ENCODE measurements at places on chromosomes 4 and X.

DNA sequence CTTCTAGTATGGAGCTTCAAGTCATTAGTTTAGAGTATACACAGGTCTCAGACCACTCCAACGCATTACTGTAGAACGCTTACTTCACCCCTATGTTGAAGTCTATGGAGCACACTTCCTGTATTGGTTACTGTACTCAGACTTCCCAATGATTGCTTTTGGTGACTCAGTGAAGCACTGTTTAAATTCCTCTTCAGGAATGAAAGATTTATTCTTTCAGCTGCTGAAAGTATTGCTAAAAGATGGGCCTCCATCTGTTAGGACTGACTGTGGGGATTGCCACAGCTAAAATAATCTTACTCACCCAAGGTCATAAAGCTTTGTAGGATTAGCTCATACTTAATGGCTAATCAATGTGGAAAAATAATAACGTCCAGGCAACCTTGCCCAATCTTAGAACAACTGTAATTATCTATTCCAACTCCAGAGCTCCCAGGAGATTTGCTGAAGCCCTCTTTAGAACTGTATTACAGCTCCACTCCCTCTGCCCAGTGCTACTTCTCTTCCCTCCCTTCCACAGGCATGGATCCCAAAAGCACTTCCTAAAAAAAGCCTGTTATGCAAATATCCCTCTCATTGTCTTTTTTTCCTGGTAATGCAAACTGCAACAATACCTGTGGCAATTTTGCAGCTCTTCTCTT lies 281.9 kb upstream of the HS3ST1 start:
- peak; percentile 39 for DNase-seq

DNA sequence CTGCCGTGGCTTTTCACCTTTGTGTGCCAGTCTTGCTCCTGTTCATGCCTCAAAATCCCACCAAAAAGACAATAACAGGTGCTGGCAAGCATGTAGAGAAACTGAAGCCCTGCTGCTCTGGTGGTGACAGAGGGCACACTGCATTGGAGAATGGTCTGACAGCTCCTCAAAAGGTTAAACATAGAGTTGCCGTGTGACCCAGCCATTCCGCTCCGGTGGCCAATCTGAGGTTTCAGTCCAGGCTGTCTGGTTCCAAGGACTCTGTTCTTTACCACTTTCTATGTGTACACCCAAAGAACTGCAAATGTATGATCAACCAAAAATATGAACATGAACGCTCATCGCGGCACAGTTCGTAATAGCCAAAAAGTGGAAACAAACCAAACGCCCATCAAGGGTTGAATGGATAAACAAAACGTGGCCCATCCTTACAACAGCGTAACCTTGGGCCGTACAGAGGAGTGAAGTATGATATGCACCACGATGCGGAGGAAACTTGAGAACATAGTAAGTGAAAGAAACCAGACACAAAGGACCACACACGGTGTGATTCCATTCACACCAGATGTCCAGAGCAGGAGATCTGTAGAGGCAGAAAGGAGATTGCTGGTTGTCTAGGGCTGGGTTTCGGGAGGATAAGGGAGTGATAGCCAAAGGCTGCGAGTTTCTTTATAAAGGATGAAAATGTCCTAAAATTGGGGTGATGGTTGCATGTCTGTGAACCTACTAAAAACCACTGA lies 33.6 kb upstream of the WFS1 start:
- no peak for DNase-seq

- DNase-seq = no peak
Measured at GRCh38 chr4:33494150-33494549, 2750.2 kb downstream of the ARAP2 start.

DNA sequence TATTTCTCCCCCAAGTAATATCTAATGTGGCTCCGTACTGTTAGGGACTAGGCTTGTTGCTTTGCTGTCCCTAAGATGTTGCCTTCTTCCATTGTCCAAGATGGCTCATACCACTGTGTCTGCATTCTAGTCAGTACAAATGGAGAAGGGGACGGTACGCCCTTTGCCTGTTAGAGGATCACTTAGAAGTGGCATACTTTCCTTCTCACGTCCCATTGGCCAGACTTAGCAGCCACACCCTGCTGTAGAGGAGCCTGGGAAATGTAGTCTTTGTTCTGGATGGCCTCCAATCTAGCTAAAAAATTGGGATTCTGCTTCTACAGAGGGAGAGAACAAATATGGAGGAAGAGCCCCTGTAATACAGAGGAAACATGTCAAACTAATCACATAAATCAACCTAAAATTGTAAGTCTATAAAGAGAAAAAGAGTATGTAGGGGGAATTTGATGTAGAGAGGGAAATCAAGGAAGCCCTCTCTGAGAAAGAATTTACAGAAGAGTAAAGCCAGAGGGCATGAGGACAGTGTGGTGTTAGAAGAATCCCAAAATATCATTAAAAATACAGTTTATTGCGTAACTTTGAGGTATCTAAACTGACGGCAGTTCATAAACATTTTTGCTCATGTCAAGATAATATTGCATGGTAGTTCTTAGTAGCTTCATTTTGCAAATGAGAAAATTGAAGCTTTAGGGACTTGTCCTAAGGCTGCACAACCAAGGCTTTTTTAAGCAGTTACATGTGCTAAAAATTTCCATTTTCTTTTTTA lies 15.1 kb downstream of the PRIMPOL start:
- DNase-seq = no peak

DNA sequence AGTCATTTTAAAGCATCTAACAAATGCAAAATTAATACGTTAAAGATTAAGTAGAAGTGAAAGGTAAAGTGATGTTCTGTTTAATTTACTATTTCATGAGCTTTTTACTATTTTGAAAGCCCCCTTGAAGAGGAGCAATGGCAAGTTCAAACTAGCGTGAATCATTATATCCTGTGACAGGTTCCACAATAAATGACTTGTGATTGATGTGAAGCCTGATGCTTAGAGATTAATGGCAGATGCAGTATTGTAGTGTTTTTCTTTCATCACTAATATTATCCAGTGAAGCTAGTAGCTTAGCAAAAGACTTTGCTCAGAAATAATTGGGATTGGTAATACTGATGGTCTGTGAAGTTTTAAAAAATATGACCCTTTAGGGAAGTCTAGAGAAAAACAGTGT lies 57.3 kb downstream of the STOX2 start:
- DNase-seq = no peak

DNA sequence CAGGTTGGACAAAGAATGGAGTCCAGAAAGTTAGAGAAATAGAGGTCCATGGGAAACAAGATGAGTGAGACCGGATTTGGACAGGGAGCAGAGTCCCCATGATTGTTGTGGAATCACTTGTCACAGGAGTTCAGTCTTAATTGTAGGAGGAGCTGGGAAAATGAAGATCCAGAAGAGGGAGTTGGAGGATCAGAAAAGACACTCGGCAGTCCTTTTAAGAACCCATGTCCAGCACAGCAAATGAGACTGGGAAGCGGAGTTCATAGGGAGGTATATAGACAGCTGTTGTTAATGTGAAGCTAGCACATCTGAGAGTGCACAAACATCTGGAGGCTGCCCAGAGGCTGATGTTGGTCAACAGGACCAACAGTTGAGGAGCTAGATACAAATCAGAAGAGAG lies 111.4 kb upstream of the RXFP1 start:
- DNase-seq = no peak

GRCh38 chr4:139596034-139596683 lies 40.1 kb upstream of the SETD7 start:
- DNase-seq = no peak

DNA sequence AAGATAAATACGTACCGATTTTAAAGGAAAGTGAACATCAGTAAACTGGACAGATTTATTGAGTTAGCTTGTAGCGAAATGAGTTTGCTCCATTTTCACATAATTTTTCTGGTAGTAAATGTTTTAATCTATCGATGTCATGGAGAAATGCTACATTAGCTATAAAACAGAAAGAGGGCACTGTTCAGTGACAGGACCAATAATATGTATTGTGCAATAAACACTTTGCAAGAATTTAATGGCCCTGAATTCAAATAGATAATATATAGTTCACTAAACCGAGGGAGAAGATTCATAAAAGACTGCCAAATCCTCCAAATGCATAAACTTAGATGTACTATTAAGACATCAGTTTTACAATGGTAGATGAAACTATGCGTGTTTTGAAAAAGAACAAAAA lies 516.3 kb downstream of the ADGRL3 start:
- no peak for DNase-seq

- DNase-seq = no peak
Measured at GRCh38 chr4:98343626-98344025, 82.4 kb downstream of the RAP1GDS1 start.

- no peak for DNase-seq
Measured at GRCh38 chr4:2763511-2763967, 7.4 kb upstream of the TNIP2 start.

DNA sequence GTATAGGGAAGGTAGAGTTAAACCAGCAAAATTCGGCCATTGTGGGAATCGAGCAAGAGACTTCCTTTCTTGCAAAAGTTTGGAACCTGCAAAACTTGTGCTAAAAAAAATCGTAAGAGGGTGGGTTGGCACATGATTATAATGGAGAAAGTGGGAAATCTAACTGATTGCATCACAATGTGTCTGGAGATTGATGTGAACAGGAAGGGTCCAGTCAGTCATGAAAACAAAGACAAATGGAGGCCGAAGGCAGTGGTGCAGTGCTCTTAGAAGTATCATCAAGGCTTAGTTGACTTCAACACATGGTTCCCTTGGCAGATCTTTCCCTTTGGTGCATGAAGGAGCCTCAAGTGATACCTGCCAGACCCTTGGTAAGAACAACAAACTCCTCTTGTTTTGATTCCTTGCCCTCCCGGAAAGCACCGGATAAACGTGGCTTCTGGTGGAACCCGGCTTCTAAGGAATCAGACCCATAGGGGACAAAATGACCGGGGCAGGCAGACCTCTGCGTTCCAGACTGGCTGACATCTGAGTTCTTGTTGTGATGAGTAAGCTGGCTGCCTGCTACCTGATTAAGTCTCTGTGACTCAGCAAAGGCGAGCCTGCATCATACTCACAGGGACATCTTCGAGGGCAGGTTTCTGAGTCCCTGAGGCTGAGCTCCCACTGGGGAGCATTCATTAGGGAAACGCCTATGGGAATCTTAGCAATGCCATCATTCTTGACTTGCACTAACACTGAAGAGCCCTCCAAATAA lies 87.7 kb upstream of the MAP3K15 start:
- DNase-seq = no peak

DNA sequence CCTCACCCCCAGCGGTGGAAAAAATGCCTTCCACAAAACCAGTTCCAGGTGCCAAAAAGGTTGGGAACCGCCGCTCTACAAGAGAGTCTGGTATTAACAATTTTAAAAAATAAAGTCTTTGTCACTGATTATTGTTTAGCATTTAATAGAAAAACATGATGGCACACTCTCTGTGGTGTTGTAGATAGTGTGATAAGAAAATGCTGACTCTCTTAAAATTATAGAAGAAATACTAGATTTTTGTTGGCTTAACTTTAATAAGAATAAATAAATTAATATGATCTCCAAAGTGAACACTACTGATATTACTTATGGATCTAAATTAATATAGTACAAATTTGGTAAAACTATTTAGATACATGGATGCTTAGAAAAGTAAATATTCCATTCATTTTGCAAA lies 943.5 kb downstream of the CCSER1 start:
- DNase-seq = no peak

All from AG04450 (cell line).